Hippocampal formation (tissue), 2 donors: ENCODE measurements at places on chromosomes 11 and 22.

- DNase-seq = no peak
Measured at GRCh38 chr22:50608996-50609395, 8.4 kb downstream of the MAPK8IP2 start.

- no peak for DNase-seq
Measured at GRCh38 chr22:46866591-46866990, 104.1 kb downstream of the TBC1D22A start.

DNA sequence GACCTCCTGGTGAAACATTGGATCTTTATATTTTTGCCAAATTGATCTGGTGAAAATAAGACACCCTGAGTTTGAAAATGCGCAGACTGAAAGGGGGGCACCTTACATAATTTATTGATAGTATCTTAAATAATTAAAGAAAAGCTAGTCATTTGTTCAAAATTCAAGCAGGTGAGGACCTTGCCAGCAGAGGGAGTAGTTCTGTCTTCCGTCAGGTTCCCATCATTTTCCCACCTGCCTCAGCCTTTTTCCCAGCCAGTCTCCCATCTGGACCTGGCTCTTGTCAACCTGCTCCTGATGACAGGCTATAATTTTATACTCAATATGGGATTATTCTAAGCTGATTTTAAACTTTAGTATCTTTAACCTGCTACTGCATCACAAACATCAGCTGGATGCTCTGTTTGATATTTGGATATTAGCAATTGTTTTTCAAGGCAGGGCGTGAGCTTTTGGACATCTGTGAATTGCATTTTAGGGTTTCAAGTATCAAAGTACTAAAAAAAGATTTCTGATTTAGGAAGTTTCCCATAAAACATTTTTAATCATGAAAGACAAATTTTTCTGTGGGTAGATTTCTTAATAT, 132.0 kb downstream of the ELP4 start:
- DNase-seq = no peak

GRCh38 chr11:27673979-27674663, 26.1 kb downstream of the BDNF start:
- DNase-seq = no peak

DNA sequence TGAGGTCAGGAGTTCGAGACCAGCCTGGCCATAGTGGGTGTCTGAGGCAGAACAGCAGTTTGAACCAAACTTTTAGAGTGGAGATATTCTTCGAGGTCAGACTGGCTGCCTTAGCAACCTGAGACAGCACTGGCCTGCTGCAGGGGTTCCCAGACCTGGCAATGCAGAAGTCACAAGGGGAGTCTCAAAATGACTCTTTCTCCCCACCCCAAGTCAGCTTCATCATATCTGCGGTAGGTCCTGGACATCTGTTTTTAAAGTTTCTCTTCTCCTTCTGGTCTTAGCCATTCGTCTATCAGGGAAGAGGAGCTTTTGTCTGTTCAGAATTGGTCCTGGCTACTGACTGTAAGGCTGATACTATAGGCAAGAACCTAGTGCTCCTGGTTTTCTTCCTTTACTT, 14.5 kb upstream of the CLMP start:
- no peak for DNase-seq

- no peak for DNase-seq
Measured at GRCh38 chr11:87263979-87264378, 226.2 kb downstream of the TMEM135 start.

- DNase-seq = no peak
Measured at GRCh38 chr22:48104766-48105165, 1342.3 kb downstream of the TBC1D22A start.

DNA sequence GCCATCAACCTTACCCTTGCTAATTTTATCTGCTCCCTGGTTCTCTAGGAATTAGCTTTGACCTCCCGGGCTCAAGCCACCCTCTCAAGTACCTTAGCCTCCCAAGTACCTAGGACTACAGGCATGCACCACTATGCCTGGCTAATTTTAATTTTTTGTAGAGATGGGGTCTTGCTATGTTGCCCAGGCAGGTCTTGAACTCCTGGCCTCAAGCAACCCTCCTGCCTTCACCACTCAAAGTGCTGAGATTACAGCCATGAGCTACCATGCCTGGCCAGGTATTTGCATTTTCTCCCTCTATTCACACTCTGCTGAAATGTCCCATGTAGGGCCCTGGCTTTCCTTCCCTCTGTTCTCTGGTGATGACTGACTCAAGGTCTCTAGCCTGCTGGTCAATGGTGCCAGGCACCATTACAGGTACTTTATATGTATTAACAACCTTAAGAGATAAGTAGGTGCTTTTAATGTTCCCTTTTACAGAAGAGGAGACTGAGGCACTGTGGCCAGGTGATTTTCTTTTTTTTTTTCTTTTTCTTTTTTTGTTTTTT, 8.5 kb upstream of the WDR74 start:
- no peak for DNase-seq
